ENCODE measurements at places on chromosomes 16 and 17.

GRCh38 chr17:32136856-32137255 is 5.4 kb upstream of the RHOT1 start:
- DNase-seq: no peak

GRCh38 chr17:57877803-57878377 is 28.0 kb upstream of the MRPS23 start:
- DNase-seq: no peak

DNA sequence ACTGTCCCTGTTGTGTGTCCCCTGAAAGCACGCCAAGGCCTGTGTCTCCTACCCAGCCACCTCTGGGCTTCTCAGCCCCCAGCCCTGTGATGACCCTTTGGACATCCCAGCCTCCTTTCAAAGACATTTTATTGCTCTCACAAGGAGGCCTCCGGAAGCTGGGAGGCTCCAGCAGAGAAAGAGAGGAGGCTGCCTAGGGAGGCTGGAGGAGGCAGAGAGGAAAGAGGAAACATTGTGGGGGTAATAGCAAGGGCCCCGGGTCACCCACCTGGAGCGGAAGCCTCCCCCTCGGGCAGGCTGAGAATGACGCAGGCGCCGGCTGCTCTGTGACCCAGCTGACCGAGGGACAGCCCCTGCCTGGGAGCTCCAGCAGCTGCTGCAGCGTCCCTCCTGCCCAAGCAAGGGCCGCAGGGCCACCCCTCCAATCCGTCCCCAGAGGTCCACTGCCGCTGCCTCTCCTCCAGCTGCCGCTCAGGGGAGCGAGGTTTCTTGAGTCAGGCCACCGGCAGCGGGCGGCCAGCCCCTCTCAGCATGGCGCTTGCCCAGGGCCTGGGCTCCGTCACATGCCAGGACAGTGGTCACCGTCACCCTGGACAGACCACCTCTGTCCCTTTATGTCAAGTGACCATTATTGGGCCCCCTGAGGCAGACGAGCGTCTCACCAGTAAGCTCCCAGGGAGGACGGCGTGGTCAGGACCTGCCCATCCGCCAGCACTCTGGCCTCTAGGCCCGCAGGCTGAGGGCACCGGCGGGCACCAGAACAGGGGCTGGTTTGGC is 29.3 kb downstream of the ACTG1 start:
- no peak for DNase-seq

DNA sequence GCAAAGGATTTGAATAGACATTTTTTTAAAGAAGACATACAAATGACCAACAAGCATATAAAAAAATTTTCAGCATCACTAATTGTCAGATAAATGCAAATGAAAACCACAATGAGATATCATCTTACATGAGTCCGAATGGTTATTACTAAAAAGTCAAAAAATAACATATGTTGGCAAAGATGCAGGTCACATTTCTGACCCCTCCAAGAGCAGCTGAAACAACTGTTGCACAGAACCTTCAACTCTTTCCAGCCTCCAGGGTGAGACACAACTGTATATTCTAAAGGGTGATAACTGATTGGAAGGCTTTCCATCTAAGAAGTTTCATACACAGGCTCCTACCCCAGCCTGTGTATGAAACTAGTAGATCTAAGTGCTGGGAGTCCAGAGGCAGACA is 51.9 kb downstream of the SLFN5 start:
- DNase-seq: no peak

DNA sequence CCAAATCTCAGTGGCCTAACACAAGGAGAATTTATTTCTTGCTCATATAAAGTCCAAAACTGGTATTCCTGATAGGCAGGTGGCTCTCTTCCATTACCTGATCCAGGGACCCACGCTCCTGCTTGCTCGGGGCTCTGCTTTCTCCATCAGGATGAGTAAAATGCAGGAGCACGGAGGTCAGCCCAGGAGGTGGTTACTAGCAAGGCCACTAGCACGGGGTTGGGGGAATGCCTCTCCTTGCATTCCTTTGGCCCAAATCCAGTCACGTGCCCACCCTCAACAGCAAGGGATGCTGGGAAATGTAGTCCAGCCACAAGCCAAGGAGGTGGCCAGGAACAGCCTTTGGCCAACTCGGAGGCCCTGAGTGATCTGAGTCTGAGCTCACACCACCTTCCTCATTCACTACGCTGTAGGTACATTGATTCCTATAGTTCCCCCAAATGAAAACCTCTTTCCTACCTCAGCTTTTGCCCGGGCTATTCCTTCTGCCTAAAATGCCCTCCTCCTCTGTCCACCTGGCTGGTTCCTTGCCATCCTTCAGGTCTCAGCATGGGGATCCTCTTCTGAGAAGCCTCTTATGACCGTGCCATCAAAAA is 38.3 kb upstream of the HAPSTR1 start:
- no peak for DNase-seq

- DNase-seq: no peak
Measured at GRCh38 chr16:23406546-23407240, 46.3 kb downstream of the COG7 start.

All from activated CD8-positive, alpha-beta memory T cell treated with anti-CD3 and anti-CD28 coated beads for 1 hour (primary cell).